Neural crest cell (in vitro differentiated cells): ENCODE measurements at places on chromosomes 7 and 10.
A peak's percentile ranks its signal among the peaks of the same experiment; 100 is the strongest.

DNA sequence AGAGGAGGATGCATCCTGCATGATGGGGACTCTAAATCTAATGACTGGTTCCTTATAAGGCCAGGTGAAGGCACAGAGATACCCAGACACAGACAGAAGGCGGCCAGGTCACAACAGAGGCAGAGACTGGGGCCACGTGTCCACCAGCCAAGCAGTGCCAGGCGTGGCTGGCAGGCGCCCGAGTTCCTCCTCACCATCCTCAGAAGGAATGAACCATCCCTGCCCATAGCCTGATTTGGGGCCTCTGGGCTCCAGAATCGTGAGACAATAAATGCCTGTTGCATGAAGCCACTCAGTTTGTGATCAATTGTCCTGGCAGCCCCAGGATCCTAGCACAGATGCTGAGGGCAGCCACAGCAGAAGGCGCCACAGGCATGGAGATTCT is 69.0 kb upstream of the TNRC18 start:
- H3K4me3 ChIP-seq = no peak overlapping the region
- no peak for DNase-seq
- H3K27ac ChIP-seq = no peak overlapping the region

GRCh38 chr10:74006269-74006668 is 8.4 kb downstream of the VCL start:
- no peak overlapping the region for H3K4me3 ChIP-seq
- H3K4me1 ChIP-seq = peaks cover 21% of the 10 kb centered on the region
- no peaks in the 10 kb centered on the region for H3K27me3 ChIP-seq
- H3K27ac ChIP-seq = no peak overlapping the region
- no peaks in the 10 kb centered on the region for H3K36me3 ChIP-seq

DNA sequence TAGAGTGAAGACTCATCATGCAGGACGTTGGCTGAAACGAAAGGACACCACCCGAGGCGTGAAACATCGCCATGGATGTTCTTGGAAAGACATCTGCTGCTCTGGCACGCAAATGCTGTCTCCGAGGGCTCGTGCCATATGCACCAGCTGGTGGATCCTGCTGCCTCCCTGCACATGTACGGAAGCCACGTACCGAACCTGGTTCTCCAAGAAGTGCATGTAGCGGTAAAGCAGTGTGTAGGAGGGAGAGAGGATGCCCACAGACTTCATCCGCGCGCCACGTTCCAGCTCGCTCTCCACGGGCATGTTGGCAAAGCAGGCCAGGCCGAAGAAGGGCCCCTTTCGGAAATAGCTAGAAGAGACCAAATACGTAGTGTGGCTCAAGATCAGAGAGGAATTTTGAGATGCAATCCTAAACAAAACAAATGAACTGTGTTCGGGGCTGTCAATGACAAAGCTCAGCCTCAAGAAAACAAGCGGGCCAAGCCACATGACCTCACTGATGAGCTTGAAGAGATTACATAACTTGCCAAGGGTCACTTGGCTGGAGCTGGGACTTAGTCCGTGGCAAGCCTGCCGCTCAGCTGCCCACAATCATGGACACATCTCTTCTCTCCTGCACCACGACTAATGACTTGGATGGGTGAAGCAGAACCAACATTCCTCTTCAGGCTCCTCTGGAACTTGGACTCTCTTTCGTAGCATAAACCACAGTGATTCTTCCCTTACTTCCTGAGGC is 16.5 kb downstream of the DENND11 start:
- H3K27ac ChIP-seq = no peak overlapping the region
- no peaks in the 10 kb centered on the region for H3K27me3 ChIP-seq
- no peak for DNase-seq
- peaks cover 7% of the 10 kb centered on the region for H3K4me1 ChIP-seq
- no peak overlapping the region for H3K4me3 ChIP-seq

DNA sequence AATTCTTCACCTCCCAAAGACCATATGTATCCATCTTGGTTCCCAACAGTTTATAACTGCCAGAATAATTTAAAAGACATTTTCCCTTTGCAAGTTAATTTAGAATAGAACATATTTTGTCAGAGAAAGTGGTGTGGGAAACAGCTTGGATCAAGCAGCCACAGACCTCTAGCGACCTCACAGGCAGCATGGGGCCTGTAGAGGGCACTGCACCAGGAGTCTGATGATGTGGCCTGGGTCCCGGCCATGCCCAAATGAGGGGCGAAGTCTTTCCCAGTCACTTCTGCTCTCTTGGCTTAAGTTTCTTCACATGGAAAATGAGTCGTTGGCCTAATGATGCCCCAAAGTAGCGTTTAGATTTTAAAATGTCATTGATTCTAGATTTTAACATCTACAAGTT is 243.2 kb downstream of the SDK1 start:
- H3K27me3 ChIP-seq = no peaks in the 10 kb centered on the region
- no peak overlapping the region for H3K27ac ChIP-seq
- no peaks in the 10 kb centered on the region for H3K36me3 ChIP-seq
- no peaks in the 10 kb centered on the region for H3K4me1 ChIP-seq
- H3K4me3 ChIP-seq = no peak overlapping the region
- DNase-seq = no peak

GRCh38 chr7:40541336-40541735 is 406.5 kb downstream of the SUGCT start:
- no peak overlapping the region for H3K27ac ChIP-seq
- H3K4me3 ChIP-seq = no peak overlapping the region
- no peak for DNase-seq
- no peaks in the 10 kb centered on the region for H3K4me1 ChIP-seq

DNA sequence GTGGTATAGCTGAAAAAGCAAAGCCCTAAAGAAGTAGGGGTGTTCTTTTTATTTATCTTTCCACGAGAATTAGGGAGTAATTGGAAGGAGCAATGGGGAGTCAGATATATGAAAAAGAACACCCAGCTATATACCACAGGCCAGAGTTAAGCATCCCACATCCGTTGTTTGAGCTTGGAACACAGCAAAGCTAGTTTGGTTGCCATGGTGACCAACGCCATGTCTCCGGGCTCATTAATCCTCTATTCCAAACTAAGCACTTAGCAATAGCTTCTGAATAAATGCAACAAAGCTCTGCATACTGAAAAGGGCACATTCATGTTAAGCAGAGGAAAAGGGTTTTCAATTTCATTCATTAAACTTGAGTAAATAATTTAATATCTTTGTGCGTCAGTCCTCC is 23.5 kb downstream of the ASB4 start:
- peak; percentile 48 for DNase-seq
- no peak overlapping the region for H3K4me3 ChIP-seq
- H3K4me1 ChIP-seq = peaks cover 15% of the 10 kb centered on the region
- H3K27ac ChIP-seq = no peak overlapping the region
- H3K27me3 ChIP-seq = no peaks in the 10 kb centered on the region

GRCh38 chr10:30963992-30964930 is 67.4 kb downstream of the ZNF438 start:
- peaks cover 35% of the 10 kb centered on the region for H3K4me1 ChIP-seq
- H3K4me3 ChIP-seq = no peak overlapping the region
- no peak for DNase-seq
- H3K27me3 ChIP-seq = no peaks in the 10 kb centered on the region
- H3K36me3 ChIP-seq = peaks cover 2% of the 10 kb centered on the region
- peak overlapping the region; percentile 4 for H3K27ac ChIP-seq

DNA sequence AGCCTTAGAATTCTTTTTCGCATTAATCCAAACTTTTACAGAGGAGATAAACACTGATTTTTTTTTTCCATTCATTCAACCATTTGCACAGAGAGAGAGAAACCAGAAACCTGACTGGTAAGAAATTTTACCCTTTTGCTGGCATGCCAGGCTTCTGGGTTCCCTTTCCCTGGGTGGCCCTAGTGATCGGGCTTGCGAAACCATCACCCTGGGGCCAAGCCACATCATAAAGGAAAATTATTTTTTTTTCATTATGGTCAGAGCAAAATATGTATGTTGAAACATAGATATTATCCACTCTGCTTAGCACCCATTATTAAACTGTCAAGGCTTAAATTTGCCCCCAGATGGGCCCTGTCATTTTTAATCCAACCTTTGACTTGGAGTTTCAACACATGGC is 55.4 kb upstream of the INHBA start:
- H3K27me3 ChIP-seq = no peaks in the 10 kb centered on the region
- no peak for DNase-seq
- peaks cover 5% of the 10 kb centered on the region for H3K36me3 ChIP-seq
- H3K27ac ChIP-seq = no peak overlapping the region
- H3K4me3 ChIP-seq = no peak overlapping the region

GRCh38 chr7:100432053-100432452 is 2.4 kb downstream of the MEPCE start:
- H3K4me3 ChIP-seq = peak overlapping the region; percentile 94
- H3K36me3 ChIP-seq = peaks cover 27% of the 10 kb centered on the region
- DNase-seq = no peak
- peaks cover 60% of the 10 kb centered on the region for H3K4me1 ChIP-seq

DNA sequence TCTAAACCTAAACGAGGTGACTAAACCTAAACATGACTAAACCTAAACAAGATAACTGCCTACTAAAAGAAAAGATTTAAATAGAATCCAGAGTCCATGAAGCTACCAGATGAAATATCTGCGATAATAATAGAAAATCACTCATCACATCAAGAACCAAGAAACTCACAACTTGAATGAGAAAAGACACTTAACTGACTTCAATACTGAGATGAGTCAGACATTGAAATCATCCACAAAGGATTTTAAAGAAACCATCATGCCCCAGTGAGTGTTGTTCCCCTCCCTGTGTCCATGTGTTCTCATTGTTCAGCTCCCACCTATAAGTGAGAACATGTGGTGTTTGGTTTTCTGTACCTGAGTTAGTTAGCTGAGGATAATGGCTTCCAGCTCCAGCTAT is 416.0 kb downstream of the CALN1 start:
- no peaks in the 10 kb centered on the region for H3K36me3 ChIP-seq
- no peak overlapping the region for H3K4me3 ChIP-seq
- no peaks in the 10 kb centered on the region for H3K4me1 ChIP-seq
- DNase-seq = no peak
- H3K27me3 ChIP-seq = no peaks in the 10 kb centered on the region

DNA sequence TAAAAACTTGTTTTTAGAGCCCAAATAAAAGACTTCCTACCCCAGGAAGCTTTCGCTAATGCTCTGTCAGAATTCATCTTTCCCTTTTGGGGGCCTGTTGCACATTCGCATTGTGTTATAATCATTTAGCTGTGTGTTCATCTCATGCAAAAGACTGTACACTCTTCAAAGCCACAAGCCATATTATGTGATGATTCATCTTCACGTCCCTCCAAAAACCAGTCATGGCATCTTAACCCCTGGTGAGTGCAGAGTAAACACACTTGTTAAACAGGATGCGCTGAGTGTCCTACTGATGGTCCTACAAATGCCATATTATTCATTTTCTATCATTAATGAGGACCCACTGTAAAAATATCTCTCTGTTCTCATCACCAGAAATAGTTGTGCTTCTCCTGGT is 235.4 kb downstream of the KIAA1217 start:
- H3K27me3 ChIP-seq = no peaks in the 10 kb centered on the region
- no peak overlapping the region for H3K4me3 ChIP-seq
- H3K27ac ChIP-seq = no peak overlapping the region
- no peak for DNase-seq
- H3K4me1 ChIP-seq = no peaks in the 10 kb centered on the region

DNA sequence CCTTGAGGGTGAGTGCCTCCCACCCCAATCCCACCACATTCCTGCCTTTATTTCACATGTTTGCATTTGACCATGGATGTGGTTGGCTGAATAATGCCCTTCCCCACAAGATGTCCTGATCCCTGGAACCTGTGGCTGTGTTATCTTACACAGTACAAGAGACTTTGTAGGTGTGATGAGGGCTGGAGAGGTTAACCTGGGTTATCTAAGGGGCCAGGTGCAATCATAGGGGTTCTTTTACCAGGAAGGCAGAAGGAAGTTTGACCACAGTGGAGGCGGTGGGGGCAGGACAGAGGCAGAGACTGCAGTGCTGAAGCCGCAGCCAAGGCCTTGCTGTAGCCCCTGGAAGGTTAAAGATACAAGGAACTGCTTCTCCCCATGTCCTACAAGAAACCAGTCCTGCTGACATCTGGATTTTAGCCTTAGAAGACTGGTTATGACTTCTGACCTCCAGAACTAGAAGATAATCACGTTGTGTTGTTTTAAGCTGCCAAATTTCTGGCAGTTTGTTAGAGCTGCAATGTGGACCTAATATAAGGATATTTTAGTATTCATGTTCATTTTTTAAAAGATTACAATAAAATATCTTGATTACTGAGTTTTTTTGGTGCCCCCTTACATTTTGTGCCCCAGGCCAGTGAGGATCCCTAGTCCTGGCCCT is 136.6 kb downstream of the ARHGAP22 start:
- H3K27ac ChIP-seq = peak overlapping the region; percentile 83
- no peaks in the 10 kb centered on the region for H3K36me3 ChIP-seq
- no peak for DNase-seq
- peaks cover 17% of the 10 kb centered on the region for H3K4me1 ChIP-seq
